ENCODE measurements at places on chromosomes 5 and 9.

DNA sequence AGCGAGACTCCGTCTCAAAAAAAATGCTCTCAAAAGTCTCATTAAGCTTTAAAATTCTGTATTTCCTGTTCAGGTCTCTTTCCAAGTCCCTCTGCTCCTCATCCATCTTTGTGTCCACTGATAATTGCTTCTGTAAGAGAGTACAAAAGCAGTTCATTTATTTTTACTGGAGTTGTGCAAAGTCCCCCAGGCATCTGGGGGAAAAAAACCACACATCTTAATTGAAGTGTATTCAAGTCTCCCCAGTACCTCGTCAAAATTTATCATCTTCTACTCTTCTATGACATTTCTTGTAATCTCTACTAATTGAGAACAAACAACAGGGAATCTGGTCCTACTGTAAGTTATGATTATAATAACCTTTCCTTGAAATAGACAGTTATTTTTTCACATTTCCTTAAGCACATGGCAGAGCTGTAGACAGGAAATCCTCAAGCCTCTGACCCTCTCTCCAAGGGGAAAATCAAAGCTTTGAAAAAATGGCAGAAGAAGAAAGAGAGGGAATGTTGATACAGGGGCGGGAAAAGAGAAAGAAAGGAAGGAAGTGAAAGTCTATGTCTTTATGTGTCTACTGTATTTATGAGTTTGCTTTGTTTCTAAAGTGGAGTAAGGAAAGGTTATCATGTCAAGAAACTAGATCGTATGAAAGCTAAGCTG, 51.5 kb downstream of the RAI14 start:
- no peak for DNase-seq

- no peak for DNase-seq
Observed at GRCh38 chr5:175550055-175550805, 71.9 kb downstream of the SFXN1 start.

- DNase-seq, result peak; percentile 60
Observed at GRCh38 chr9:137055385-137056364, 1.8 kb upstream of the ENTPD2 start.

GRCh38 chr5:132076202-132076830, 2.7 kb downstream of the CSF2 start:
- no peak for DNase-seq

GRCh38 chr5:96657068-96657467, 5.1 kb upstream of the CAST start:
- DNase-seq, result no peak

- no peak for DNase-seq
Observed at GRCh38 chr5:146893991-146894390, 15.4 kb upstream of the PPP2R2B start.

- DNase-seq, result no peak
Observed at GRCh38 chr9:114202396-114202795, 47.1 kb downstream of the COL27A1 start.

DNA sequence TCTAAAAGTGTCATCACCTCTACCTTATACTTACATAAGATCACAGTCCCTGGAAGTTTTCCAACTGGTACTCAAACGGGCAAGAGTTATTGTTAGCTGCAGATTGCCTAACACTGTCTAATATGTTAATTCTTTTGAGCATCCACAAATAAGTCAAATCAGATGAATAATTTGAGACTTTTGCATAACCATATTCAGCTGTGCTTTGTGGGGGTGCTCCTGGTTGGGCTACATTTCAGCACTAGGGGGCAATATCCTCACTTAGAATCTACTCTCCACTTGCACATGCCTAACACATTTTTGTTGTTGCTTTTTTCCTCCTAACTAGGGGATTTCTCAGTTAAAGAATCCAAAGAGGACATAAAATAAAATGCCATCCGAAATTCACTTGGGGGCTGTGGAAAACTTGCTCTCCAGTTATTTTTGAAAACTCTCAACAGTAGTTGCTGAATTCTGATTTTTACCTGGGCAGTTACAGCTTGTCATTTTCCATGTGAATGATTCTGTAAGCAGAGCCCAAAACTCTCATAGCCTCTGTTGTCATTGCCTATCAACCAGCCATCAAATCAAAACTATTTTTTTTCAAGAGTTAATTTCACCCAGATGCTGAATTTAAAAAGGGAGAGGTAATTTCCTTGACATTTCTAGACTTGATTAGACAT, 71.5 kb downstream of the TRIM36 start:
- no peak for DNase-seq

DNA sequence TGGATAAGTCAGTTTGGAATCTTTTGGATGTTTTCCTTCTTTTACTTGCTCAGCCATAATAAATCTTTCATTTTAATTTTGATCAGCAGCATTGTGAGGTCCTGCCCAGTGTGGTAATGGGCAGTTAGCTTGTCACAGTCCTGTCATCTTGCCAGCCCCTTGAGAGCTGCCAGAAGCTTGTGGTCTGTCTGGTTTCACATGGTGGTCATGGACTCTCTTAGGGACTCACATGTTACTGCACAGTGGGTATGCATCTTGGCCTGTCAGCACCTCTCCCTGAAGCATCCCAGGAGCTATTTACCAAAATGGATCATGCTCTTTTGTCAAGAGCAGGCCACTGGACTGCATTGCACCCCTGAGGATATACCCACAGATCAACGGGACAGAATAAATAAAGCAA, 60.3 kb downstream of the DAPK1 start:
- DNase-seq, result no peak

DNA sequence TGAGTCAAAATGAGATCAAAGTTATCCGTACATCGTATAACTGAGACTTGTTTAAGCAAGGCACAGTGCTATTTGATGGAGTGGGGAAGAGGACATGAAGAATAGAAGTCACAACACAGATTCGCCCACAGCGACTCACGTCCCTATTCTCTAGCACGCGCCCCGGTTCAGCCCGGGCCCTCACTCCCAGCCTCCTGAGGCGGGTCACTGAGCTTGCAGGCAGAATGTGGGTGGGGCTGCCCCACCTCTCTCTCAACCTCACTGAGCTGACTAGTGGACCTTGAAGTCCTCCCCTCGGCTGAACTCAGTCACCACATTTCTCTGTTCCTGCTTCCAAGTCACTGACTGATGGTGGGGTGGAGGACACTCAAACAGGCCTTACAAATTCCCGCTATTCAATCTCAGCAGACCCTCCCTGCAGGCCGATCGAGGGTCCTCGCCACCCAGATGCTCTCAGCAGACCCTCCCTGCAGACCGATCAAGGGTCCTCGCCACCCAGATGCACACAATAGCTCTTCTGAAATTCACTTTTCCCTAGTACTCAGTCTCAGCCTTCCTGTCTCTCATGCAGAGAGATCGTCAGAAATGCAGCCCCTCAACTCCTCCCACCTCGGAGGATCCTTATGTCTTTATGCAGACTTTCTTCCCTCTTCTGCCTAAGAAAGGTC, 12.9 kb downstream of the GLDC start:
- no peak for DNase-seq

DNA sequence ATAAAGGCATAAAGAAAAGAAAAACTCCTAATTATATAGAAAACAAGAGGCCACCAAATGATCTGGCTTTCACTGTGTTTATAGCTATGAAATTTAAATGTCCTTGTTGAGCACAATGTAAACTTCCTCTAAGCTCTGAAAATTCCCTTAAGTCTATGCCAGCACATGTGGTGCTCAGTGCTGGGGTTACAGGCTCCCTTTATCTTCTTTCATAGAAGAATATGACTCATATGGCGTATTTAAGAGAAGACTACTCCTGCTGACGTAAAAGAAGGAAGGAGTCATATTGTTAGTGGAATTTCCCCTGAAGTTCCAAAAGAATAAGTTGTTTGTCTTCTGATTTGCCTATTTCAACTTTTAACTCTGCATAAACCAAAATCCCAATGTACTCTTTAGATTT, 30.4 kb downstream of the RNF145 start:
- DNase-seq, result peak; percentile 87

GRCh38 chr9:135515083-135515951, 5.9 kb upstream of the LCN1 start:
- no peak for DNase-seq

- no peak for DNase-seq
Observed at GRCh38 chr5:131758520-131758900, 38.3 kb downstream of the FNIP1 start.

GRCh38 chr9:96015876-96016686, 140.6 kb downstream of the ERCC6L2 start:
- DNase-seq, result no peak

DNA sequence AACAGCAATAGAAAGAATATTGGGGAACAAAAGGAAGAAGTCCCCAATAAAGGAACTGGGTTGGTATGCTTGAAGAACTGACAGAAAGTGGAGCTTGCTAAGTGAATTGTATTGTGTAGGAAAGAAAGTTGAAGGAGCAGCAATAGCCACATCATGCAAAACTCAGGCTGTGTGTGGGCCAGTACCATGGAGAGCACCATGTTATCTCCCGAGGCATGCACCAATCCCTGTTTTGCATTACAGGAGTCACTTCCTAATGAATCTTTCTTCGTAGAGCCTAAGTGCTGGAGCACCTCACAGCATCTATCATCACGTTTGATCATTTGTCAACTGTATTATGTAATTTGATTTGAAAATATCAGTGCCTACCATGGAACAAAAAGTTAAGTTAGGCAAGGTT, 137.7 kb upstream of the NMUR2 start:
- no peak for DNase-seq

DNA sequence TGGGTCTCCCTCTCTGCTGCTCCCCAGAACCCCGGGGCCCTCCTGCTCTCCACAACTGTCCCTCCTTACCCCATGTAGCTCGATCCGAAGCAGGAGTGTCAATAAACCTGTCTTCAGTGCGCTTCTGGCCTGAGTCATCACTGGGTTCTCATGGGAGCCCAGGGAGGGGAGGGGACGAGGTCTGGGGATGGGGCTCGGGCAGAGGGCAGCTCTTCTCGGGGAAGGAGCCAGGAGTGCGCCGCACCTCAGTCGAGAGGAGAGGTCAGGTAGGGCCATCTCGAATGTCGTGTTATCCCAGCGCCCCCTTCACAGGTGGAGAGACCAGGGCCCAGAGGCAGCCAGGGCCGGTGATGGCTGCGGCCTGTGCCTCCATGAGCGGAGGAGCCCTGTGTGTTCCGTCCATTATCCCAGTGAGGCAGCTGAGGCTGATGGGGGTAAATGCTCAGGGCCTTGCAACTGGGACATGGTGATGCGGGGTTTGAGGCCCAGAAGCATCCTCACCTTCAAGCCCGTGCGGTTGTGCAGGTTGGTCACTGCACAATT, 52.1 kb downstream of the LRSAM1 start:
- DNase-seq, result no peak

DNA sequence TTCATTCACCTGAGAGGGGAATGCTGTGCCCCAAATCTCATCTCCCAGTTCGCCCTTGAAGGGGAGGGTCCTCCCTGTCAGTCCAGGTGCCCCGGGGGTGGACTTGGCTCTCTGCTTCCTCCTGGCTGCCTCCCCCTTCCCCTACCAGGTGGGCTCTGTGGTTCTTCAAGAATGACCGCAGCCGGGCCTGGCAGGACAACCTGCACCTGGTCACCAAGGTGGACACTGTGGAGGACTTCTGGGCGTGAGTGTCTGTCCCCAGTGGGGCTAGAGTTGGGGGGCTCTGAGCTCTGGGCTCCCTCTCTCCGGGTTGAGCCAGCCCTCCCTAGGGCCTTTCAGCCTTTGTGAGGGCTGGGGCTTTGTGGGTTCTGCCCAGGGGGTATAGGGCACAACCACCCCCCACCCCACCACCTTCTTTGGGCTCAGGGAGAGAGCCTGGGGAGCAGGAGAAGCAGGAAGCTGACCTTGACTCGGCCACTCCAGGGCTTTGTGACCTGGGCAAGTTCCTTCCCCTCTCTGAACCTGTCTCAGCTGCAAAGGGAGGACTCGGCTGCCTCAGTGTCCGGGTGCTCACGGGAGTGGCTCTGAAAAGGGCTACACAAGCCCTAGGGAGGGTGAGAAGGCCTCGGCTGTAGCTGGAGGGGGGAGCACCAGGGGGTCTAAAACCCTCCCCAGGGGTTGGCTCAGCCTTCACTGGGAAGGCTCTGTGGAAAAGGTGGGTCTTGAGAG, 3.6 kb upstream of the TSPAN17 start:
- DNase-seq, result no peak

DNA sequence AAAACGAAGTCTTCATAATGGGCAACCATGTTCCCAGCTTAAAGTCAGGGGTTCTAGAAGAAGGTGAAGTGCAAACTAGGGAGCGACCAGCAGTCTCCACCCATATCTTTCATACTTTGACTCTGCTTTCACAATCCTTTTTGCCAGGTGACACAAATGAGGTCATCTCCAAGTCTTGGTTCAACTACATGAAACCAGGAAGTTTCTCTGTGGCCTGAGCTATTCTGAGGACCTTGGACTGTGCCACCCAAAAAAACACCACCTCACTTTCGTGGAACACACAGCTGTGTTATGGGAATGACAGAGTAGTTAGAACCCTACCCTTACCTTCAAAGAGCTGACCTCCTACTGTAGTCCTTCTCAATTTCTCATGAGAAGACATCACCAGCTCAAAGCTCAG, 309.2 kb downstream of the AGTPBP1 start:
- no peak for DNase-seq

- DNase-seq, result no peak
Observed at GRCh38 chr5:93567424-93567823, 13.6 kb downstream of the NR2F1-AS1 start.

DNA sequence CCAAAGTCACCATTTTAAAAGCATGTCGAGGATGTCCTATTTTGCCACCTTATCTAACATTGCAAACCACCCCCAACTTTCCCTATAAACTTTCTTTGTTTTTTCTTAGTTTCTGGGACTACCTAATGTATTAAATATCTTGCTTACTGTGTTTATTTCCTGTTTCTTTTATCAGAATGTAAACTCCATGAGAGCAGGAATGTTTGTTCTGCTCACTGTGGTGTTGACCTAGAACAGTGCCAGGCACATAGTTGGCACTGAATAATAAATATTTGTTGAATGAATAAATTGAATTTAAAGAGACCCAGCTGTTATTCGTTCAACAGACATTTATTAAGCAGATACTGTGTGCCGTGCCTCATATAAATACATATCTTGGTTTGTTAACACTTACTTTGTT, 35.2 kb downstream of the MACIR start:
- DNase-seq, result no peak

DNA sequence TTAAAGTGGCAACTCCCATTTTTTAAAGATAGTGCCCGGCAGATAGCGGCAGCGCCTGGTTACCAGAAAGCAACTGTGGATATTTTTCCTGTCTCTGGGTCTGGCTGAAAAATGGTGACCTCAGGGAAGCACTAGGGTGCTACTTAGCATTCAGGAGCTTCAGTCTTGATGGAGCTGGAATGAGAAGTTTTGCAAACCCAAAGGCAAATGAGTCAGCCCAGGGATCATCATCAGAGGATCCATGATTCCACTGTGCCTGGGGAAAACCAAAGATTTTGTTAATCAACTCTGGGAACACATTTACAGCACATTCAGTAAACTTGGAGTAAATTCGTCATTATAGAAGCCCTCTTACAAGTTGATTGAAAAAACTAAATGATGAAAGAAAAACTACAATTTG, 26.7 kb downstream of the F2R start:
- no peak for DNase-seq

GRCh38 chr9:27945386-27945785, 372.1 kb upstream of the C9orf72 start:
- no peak for DNase-seq

DNA sequence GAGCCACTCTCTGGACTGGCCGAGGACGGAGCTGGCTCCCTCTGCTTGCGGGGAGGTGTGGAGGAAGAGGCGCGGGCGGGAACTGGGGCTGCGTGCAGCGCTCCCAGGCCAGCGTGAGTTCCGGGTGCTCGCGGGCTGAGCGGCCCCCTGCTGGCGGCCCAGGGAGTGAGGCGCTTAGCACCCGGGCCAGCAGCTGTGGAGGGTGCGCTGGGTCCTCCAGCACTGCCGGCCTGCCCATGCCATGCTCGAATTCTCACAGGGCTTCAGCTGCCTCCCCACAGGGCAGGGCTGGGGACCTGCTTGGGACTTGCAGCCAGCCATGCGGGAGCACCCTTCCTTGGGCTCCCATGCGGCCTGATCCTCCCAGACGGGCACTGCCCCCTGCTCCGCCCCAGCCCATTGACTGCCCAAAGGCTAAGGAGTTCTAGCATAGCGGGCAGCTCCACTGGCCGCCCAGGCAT, 416.9 kb downstream of the MRPS30 start:
- DNase-seq, result no peak

Data from smooth muscle cell of the brain vasculature (primary cell).